ENCODE measurements at places on chromosomes 11 and 22.

GRCh38 chr11:107665018-107665417 lies 46.8 kb downstream of the SLN start:
- H3K4me1 ChIP-seq, result no peaks in the 10 kb centered on the region
- no peak overlapping the region for H3K27ac ChIP-seq
- no peak overlapping the region for H3K4me3 ChIP-seq
- H3K36me3 ChIP-seq, result no peaks in the 10 kb centered on the region

GRCh38 chr11:71089571-71089970 lies 162.8 kb downstream of the SHANK2 start:
- H3K4me1 ChIP-seq, result no peaks in the 10 kb centered on the region
- H3K4me3 ChIP-seq, result no peak overlapping the region
- H3K27me3 ChIP-seq, result peaks cover 3% of the 10 kb centered on the region
- DNase-seq, result no peak

DNA sequence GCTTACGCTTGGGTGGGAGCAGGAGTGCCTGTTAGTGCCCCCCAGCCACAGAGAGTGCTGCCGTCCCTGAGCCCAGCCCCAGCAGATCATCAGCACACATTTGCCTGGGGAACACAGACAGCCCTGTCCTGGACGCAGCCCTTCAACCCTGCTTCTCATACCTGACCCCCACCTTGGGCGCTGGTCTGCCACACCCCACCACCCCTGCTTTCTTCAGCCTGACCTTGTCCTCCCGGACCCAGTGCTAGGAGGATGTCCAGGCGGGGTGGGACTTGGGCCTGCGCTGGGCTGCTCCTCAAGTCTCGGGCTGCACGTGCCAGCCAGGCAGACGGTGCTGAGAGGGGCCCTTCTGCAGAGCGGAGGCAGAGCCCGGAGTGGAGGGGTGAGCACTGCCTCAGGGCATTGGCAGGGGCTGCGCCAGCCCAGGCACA lies 119.2 kb downstream of the KCNQ1OT1 start:
- H3K27ac ChIP-seq, result no peak overlapping the region
- no peaks in the 10 kb centered on the region for H3K4me1 ChIP-seq
- peak; percentile 0 for DNase-seq
- no peaks in the 10 kb centered on the region for H3K36me3 ChIP-seq
- no peak overlapping the region for H3K4me3 ChIP-seq

DNA sequence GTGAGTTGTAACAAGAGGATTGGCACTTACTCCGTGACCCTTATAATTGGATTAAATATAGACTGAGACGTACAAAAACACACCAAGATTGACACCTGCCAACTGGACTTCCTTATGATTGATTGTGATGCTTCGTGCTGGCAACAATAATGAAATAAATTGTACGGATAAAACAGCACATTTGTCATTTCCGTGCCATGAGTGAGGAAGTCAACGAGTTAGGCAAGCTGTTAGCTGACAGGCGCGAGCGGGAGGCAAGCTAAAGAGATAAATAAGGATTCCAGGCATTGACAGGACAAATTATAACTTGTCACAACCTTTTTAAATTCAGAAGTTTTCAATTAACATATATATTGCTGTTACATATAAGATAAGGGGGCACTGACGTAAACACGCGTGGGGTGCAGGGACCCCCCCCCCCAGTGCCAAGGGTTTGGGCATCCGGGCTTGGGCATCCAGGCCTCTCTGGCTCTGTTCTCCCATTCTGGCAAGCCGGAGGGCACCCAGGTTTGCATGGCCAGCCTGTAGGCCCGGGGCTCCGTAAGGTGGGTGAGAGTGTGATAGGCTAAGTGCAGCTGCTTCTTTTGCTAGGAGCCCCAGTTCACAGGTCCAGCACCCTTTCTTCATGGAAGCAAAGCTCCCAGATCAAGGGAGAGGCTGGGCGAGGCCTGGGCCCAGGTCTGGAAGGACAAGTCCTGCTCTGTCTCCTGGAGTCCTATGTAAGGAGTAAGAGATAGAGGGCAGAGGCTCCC lies 11.2 kb upstream of the PAX6 start:
- no peak overlapping the region for H3K4me3 ChIP-seq
- no peak for DNase-seq
- H3K36me3 ChIP-seq, result peaks cover 7% of the 10 kb centered on the region
- H3K4me1 ChIP-seq, result peaks cover 15% of the 10 kb centered on the region
- H3K27ac ChIP-seq, result no peak overlapping the region

GRCh38 chr11:31821766-31822165 lies 10.6 kb upstream of the PAX6 start:
- DNase-seq, result no peak
- H3K27me3 ChIP-seq, result peaks cover 85% of the 10 kb centered on the region
- no peak overlapping the region for H3K27ac ChIP-seq
- H3K36me3 ChIP-seq, result peaks cover 7% of the 10 kb centered on the region

DNA sequence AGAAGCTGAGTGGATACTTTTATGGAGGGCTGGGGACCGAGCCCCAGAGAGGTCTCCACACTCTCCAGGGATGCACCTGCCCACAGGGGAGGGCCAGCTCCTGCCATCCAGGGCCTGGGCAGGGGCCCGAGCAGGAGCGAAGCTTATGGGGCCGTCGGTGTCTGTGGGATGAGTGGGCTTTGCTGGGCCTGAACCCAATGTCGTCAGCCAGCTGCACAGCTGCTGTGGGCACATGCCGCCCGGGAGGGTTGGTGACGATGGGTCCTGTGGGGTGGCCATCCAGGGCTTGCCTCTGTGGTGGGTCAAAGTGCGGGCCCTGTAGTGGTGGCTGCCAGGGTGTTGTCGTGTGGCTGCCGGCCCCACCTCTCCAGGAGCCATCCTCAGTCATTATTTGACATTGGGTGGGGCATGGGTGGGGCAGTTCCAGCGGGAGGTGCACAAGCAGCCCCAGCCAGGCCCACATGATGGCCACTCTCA lies 447.1 kb downstream of the TBC1D22A start:
- H3K27ac ChIP-seq, result no peak overlapping the region
- DNase-seq, result no peak
- H3K4me3 ChIP-seq, result no peak overlapping the region
- no peaks in the 10 kb centered on the region for H3K36me3 ChIP-seq

GRCh38 chr11:109148669-109149068 lies 273.3 kb upstream of the C11orf87 start:
- no peak for DNase-seq
- no peak overlapping the region for H3K27ac ChIP-seq
- H3K36me3 ChIP-seq, result no peaks in the 10 kb centered on the region
- H3K4me3 ChIP-seq, result no peak overlapping the region

DNA sequence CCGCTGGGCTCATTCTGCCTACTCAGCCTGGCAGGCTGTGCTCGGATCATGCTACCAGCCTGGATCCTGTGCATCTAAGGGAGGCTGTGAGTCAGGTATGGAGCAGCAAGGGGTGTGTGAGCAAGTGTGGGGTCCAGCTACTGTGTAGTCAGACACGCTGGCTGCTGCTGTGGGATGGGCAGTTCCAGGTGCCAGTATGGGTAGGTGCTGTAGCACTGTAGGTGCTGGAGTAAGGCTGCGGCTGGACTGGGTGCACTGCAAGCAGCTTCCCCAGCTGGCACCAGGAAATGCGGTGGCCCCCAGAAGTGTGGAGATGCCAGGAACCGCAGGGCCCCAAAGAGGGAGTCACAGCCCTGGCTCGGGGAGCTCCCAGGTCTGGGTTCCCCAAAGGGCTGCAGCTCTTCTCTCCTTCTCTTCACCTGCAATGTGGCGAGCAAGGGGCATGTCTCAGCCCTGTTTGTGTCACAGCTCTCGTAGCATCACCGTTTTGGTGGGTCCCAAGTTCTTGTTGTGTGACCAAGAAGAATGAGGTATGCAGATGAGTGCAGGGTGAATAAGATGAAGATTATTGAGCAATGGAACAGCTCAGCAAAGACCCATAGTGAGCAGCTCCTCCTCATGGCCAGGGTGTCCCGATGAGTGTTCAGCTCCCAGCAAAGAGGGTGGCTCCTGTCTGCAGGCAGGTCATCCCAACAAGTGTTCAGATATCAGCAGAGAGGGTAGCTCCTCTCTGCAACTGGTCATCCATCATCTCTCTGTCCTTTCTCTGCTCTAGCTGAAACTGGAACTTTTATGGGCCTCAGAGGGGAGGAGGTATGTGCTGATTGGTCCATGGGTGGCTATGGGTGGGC lies 462.9 kb downstream of the TBC1D22A start:
- H3K4me3 ChIP-seq, result no peak overlapping the region
- H3K4me1 ChIP-seq, result no peaks in the 10 kb centered on the region
- no peaks in the 10 kb centered on the region for H3K36me3 ChIP-seq
- peaks cover 3% of the 10 kb centered on the region for H3K27me3 ChIP-seq
- DNase-seq, result no peak

- no peaks in the 10 kb centered on the region for H3K36me3 ChIP-seq
- no peak for DNase-seq
- H3K27ac ChIP-seq, result peak overlapping the region; percentile 14
- H3K4me1 ChIP-seq, result peaks cover 16% of the 10 kb centered on the region
- no peak overlapping the region for H3K4me3 ChIP-seq
Observed at GRCh38 chr11:47254386-47254785, 3.4 kb upstream of the NR1H3 start.

DNA sequence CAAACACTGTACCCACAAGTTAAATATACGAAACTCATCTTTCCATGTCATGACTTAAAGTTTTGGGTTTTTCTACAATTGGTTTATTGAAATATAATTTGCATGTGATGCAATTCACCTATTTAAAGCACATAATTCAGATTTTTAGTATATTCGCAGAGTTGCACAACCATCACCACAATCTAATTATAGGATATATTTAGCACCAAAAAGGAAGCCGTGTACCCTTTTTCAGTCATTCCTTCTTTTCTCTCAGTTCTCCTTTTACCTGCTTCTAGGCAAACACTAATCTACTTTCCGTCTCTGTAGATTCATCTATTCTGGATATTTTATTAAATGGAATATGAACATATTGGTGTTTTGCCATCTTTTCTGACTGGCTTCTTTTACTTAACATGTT lies 1458.1 kb upstream of the TENM4 start:
- no peaks in the 10 kb centered on the region for H3K4me1 ChIP-seq
- H3K36me3 ChIP-seq, result no peaks in the 10 kb centered on the region
- no peak overlapping the region for H3K4me3 ChIP-seq
- no peak overlapping the region for H3K27ac ChIP-seq
- H3K27me3 ChIP-seq, result no peaks in the 10 kb centered on the region

DNA sequence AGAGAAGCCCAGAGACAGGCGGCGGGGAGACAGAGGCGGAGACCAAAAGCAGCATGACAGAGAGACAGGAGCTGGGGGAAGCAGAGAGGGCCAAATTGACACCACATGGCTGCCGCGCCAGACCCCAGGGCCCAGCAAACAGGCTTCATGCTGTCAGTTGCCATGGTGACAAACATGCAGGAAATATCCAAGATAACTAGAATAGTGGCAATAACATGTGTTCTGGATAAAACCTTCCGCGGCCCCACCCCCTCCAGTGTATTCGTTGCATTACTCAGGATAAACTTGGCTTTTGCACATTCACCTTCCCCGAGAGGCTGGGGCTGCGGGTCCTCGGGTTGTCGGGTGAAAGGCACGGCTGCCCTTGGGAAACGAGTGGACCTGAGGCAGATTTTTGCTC lies 49.9 kb upstream of the CDON start:
- DNase-seq, result no peak
- peaks cover 2% of the 10 kb centered on the region for H3K4me1 ChIP-seq
- no peak overlapping the region for H3K27ac ChIP-seq
- H3K27me3 ChIP-seq, result no peaks in the 10 kb centered on the region

GRCh38 chr11:70775386-70776075 lies 377.2 kb downstream of the CTTN start:
- no peak overlapping the region for H3K27ac ChIP-seq
- no peaks in the 10 kb centered on the region for H3K36me3 ChIP-seq

GRCh38 chr11:5891216-5891800 lies 1.7 kb upstream of the OR52E5 start:
- no peaks in the 10 kb centered on the region for H3K36me3 ChIP-seq
- no peak overlapping the region for H3K4me3 ChIP-seq
- no peaks in the 10 kb centered on the region for H3K4me1 ChIP-seq
- H3K27ac ChIP-seq, result no peak overlapping the region
- DNase-seq, result no peak

DNA sequence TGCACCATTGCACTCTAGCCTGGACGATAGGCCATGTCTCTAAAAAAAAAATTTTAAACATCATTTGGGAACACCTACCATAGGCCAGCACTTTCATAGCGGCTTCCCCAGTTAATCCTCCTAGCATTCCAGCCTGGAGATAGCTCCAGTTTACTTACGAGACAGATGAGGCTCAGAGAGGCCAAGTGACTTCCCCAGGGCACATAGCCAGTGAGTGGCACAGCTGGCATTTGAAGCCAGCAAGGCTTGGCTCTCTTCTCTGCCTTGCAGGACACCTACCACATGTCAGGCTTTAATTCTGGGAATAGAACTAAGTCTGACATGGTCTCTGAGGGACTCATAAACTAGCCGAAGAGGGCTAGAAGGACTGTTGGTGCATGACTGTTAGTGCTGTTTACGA lies 4.9 kb upstream of the TAGLN start:
- H3K4me3 ChIP-seq, result no peak overlapping the region
- no peak for DNase-seq
- peaks cover 4% of the 10 kb centered on the region for H3K4me1 ChIP-seq
- no peak overlapping the region for H3K27ac ChIP-seq

DNA sequence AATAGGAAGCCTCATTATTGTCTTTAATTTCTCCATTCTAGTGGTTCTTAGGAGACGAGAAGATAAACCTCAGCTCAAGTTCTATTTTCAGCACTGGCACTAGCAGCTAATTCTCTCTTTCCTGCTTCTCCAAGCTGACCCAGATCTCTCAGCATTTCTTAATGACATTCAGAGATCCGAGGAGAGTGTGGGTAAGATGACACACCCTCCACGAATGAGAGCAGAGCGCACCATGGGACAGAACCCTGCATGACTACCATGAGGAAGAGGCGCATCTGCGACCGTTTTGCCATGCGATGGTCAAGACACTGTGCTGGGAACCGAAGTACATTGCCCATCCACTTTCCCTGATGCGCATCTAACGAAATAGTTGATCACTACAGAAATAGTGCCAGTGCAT lies 241.8 kb downstream of the LARGE1 start:
- H3K4me1 ChIP-seq, result no peaks in the 10 kb centered on the region
- DNase-seq, result no peak
- no peak overlapping the region for H3K27ac ChIP-seq
- no peak overlapping the region for H3K4me3 ChIP-seq

- DNase-seq, result no peak
- peaks cover 8% of the 10 kb centered on the region for H3K4me1 ChIP-seq
- no peaks in the 10 kb centered on the region for H3K27me3 ChIP-seq
Observed at GRCh38 chr11:95501761-95502266, 270.8 kb upstream of the SESN3 start.

All from activated naive CD8-positive, alpha-beta T cell treated with anti-CD3 and anti-CD28 coated beads, Interleukin-2, amount 50 U/mL, for 24 hours (primary cell).